Stimulated activated CD8-positive, alpha-beta memory T cell treated with anti-CD3 and anti-CD28 coated beads, Interleukin-4, amount 100 ng/mL, for 48 hours (primary cell): ENCODE measurements at places on chromosomes 12 and 14.

DNA sequence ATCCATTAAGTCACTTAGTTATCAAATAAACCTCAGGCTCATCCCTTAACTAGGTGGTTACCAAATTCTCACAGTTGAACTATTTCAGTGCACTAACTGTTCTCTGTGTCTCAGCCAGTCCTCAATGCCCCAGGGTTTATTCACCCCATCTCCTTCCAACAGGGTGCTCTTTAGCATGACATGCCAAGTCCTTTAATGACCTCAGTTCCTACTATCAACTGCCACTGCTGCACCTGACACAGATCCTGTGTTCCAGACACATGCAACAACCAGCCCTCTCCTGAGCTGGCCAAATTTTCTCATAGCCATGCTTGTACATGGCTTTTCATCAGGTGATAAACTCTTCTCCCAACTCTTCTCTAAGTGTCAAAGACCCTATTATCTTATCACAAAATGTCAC is 80.0 kb downstream of the ATXN2 start:
- no peak for DNase-seq

GRCh38 chr14:72418806-72419205 is 475.1 kb downstream of the DPF3 start:
- DNase-seq = no peak

GRCh38 chr12:58450868-58451482 is 469.3 kb downstream of the LRIG3 start:
- DNase-seq = no peak

GRCh38 chr12:53735-54730 is 12.5 kb upstream of the IQSEC3 start:
- DNase-seq = no peak

DNA sequence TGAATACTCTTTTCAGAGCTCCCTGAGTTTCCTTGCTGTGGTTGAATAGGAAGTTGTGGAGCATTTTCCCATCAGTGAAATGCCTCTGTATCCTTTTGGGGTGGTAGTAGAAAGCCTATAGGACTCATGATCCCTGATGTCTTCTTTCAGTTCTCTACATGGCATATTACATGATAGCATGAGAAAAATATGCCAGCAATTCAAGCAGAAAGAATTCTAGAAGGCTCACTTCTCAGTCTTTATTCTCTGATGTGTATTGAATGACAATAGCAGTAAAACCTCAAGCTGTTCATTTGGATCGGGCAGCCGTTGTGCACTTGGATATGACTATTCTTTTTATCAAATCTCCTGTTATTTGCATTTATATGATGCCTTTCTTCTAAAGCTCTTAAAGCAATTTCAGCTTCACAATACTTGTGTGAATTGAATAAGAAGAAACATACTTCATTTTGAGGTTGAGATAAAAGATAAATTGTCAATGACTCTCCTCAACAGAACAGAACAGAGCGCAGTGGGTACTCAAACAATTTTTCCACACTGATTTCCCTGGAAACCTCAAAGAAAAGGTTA is 251.5 kb upstream of the FBXO33 start:
- no peak for DNase-seq

GRCh38 chr12:2054091-2055018 is 1.6 kb downstream of the CACNA1C start:
- no peak for DNase-seq

GRCh38 chr14:67942080-67942710 is 122.6 kb downstream of the RAD51B start:
- no peak for DNase-seq

GRCh38 chr14:98466807-98467206 is 805.2 kb downstream of the BCL11B start:
- DNase-seq = no peak

DNA sequence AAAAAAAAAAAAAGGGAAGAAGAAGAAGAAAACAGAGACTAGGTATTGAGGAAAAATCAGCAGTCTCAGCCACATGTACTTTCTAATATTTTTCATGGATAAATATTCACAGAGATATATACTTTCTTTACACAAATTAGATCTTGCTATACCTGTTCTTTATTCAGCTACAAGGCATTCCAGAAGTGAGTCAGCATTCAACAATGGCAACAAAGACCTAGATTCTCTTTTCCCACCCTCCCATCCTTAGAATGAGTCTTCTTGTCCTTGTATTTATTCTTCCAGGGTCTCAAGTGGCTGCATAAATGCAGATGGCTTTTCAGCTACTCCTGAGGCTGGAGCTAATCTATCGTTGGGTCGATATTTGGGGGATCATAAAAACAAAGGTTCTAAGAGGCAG is 93.0 kb downstream of the NT5DC3 start:
- DNase-seq = no peak

DNA sequence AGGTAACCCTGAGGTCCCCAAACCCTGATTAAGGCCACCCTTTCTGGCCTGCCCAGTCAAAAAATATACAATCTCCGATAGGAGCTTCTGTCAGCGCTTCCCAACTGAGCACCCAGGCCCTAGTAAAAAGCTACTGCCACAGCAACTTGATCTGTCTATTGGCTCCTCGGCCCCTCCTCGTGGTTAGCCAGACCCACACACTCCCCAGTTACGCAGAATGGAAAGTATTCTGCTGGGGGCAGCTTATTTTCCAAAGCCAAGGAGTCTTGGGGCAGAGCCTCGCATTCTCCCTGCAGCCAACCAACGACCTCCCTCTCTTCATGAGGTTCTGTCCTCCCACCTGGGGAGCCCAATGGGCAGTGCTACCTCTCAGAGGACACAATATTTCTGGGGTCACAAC is 32.1 kb downstream of the FMNL3 start:
- DNase-seq = no peak

DNA sequence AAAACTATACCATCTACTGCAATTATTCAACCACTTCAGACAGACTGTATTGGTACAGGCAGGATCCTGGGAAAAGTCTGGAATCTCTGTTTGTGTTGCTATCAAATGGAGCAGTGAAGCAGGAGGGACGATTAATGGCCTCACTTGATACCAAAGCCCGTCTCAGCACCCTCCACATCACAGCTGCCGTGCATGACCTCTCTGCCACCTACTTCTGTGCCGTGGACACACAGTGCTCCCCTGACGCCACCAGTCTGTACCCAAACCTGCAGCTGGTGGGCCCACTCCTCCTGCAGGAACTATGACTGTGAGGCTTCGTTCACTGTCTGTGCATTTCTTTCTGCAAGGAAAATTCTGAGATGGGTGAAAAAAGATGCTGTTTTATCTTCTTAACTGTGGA is 284.7 kb downstream of the DAD1 start:
- no peak for DNase-seq

GRCh38 chr14:81235096-81235495 is 14.3 kb upstream of the GTF2A1 start:
- no peak for DNase-seq

- no peak for DNase-seq
Observed at GRCh38 chr12:29960122-29960521, 176.4 kb upstream of the TMTC1 start.

- DNase-seq = no peak
Observed at GRCh38 chr14:73945159-73945670, 4.7 kb downstream of the FAM161B start.

- no peak for DNase-seq
Observed at GRCh38 chr14:103896578-103896977, 31.7 kb upstream of the TDRD9 start.

- no peak for DNase-seq
Observed at GRCh38 chr12:18443768-18444437, 182.6 kb downstream of the PIK3C2G start.

DNA sequence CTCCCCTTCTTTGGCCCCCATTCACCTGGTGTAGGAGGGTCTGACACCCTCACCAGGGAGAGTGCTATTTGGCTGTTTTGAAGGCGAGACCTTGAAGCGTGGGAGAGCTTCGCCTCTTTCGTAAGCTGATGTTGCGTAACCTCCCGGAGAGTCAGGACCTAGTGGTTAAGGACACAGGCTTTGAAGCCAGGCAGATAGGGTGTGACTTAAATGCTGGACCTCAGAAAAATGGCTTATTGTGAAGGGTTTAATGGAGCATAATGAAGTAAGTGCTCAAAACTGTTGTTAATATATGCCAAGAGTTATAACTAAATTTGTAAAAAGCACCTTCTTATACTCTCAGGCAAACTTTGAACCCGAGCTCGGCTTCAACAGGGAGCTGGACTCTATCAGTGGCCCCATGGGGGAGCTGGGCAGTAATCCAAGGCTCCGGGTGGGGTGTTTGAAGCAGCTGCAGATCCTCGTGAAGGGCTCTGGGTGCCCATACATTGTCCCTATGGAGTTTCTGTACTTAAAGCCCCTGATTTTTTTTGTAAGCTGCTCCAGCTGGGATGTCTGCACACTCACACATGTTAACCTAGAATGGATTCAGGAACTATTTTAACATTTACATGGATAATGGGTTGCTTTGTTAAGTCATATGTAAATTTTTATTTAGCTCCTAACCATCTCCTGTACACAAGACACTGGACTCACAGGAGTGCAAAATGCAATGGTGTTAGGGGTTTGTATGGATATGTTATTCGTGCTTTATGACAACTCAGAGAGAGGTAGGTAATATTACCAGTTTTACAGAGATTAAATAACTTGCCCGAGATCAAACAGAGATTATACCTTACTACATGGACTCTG is 26.0 kb downstream of the PPFIBP1 start:
- no peak for DNase-seq

- DNase-seq = no peak
Observed at GRCh38 chr14:76774821-76775694, 13.8 kb downstream of the VASH1 start.

DNA sequence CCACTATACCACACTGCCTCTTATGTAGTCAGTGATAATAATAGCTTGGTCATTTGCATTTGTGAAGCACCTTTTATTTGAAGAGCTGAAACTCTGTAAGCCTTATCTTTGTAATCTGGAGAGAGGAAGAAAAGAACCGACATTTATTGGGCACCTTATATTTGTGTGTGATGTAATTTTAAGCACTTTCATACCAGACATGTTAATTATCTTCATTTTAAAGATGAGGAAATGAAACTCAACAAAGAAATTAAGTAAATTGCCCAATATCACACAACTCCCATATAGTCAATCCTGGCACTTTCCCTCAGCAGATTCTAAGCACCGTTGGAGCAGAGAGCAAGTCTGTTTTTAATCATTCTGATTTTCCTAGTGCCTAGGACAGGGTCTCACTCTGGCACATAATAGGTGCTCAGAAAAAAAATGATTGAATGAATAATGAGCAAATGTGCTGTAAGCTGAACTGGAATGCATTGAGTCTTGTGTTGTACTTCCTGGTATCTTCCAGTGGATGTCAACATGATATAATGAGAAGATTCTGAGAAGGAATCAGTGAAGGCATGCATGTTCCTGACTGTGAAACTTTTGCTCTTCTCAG is 418.9 kb downstream of the ZFP36L1 start:
- no peak for DNase-seq

GRCh38 chr14:69261761-69262331 is 1.9 kb downstream of the GALNT16 start:
- DNase-seq = no peak

DNA sequence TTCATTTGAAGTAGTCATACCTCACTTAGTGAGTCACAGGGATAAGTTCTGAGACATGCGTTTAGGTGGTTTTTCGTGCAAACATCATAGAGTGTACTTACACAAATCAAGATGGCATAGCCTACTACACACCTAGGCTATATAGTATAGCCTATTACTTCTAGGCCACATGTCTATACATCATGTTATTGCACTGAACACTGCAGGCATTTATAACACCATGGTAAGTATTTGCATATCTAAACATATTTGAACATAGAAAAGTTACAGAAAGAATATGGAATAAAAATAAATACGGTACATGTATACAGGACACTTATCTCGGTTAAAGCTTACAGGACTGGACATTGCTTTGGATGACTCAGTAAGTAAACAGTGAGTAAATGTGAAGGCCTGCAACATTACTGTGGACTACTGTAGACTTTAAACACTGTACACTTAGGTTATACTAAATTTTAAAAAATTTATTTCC is 670.6 kb downstream of the SLC16A7 start:
- DNase-seq = no peak

DNA sequence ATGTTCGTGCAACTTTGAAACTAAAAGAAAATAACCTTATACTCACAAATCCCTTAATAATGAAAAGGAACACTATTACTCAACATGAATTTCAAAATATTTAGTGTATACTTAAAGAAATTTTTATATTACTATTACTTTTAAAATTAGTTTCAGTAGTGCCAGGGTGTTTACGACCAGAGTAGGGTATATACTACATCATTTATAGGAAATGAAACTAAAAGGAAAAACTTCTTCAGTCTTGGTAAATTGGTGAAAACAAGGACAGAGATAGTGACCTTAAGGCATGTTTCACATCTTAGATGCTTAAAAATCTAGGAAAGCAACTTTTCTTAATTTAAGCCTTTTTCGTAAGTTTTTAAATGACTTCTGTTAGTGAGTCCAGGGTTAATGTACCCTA is 4.5 kb downstream of the USP15 start:
- no peak for DNase-seq

- no peak for DNase-seq
Observed at GRCh38 chr12:111870706-111871105, 28.7 kb downstream of the MAPKAPK5 start.

- DNase-seq = no peak
Observed at GRCh38 chr12:81520064-81520945, 238.8 kb downstream of the PPFIA2 start.
